ENCODE measurements at places on chromosomes 2 and 18.

DNA sequence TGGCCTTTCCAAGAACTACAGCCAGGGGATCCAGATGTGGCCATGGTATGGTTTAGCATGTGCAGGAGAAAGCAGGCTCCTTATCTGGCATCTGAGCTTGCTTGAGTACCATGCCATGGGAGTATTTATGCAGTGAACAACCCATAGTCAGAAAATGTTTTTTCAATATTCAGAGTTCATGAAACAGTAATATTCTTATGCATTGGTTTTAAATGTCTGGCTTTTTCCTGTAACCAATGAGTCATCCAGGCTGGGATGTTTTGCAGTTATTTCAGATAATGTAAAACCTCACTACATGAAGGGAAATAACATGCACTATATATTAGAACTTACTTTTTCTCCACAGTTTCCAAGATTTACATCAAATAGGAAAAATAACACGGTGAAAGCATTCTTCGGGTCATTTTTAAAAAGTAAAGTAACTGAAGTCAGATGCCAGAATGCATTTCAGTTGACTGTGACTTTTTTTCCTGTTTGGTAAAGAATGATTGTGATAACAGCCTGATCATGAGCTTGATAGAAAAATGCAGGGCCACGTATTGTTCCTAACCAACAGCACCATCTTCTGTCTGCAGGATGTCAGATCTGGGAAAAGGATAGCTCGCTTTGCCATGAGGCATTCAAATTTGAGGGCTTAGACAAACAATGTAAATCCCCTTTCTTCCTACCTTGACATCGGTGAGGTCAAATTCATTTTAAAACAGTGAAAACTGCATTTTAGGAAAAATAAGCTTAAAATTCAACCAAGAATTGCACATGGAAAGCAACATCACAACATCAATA is 152.8 kb downstream of the DSC3 start:
- no peak for DNase-seq

- no peak for DNase-seq
Measured at GRCh38 chr2:86216575-86217555, 17.6 kb downstream of the MRPL35 start.

DNA sequence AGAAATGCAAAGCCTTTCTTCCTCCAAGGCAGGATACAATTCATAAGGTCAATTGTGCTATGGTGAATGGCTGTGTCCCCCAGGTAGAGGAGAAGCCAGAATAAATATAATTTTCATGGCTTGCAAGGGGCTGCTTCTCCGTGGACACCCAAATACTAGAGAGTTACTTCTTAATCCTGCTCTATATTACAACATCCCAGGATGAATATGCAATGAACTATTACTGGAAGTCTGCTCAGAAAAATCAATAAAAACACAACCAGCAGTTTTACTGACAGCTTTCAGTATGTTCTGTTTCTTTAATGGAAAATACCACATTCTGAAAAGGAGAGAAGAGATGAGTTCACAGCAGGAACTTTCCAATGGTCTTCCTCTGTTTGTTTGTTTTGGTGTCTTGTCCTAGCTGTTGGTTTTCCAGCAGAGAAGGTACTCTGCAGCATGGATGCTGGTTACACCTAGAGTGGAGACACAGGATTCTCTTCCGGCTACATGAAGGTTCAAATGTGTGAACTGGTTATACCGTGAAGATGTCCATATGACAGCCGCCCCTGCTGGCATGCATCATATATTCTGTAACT is 213.0 kb downstream of the PID1 start:
- DNase-seq = no peak

GRCh38 chr2:85868822-85869221 is 20.0 kb downstream of the ST3GAL5 start:
- no peak for DNase-seq

GRCh38 chr2:55142518-55142917 is 89.6 kb downstream of the CLHC1 start:
- DNase-seq = no peak

- no peak for DNase-seq
Measured at GRCh38 chr2:174775571-174775980, 11.3 kb upstream of the CHRNA1 start.

GRCh38 chr2:113157897-113158753 is 15.6 kb upstream of the PSD4 start:
- no peak for DNase-seq

DNA sequence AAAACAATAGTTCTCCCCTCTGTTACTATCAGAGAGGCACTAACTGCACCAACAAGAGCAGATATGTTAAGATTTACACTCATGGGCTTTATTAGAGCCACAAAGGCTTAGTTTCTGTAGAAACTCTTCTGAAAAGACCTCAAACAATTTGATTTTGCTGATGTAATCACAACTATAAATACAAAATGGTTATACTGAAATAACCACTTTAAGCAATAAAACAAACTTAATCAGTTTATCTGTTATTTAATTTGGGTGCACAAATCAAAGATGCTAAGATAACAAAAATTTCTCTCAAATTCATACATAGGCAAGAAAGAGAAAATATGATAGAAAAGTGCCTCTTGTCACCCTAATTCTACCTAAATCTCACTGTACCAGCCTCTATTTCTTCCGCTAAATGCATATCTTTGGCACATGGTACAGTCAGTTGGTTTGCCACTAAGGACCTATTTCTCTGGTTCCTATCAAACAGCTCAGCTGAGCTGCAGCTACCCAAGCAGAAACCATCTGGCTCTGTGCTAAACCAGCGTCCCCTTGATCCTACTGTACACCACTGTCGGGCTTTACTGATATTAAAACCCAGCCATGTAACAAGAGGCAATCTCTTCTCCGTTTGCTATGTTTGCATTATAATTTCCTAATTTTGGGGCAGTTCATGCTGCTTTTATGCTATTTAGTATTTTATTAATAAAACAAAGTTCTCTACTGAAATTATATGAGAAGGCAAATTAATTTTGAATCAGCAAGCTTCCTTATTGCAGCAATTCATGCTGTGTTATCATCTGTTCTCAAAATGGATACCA is 60.1 kb downstream of the CWC22 start:
- DNase-seq = no peak

GRCh38 chr2:228094377-228094921 is 87.0 kb downstream of the SPHKAP start:
- DNase-seq = no peak

Measured in right lobe of liver (tissue), 6 donors.